Vagina (tissue), 2 donors: ENCODE measurements at places on chromosomes 6 and 20.

GRCh38 chr6:43420012-43420709, 7.2 kb upstream of the ABCC10 start:
- no peak for DNase-seq

DNA sequence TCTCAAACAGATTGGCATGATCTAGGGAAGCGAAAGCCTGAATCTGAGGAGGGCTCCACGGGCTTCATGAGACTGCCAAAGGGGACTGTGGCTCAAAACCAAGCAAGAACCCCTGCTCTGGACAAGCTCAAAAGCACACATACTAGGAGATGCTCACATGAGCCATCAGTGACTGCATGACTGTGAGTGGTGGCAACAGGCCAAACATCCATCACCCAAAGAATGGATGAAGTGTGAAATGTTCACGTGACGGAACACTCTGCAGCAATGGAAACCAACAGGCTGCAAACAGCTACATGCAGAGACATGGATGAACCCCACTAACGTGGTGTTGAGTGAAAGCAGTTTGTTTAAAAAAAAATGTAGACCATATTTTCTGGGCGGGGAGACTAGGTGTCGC, 136.3 kb downstream of the PREX1 start:
- no peak for DNase-seq

DNA sequence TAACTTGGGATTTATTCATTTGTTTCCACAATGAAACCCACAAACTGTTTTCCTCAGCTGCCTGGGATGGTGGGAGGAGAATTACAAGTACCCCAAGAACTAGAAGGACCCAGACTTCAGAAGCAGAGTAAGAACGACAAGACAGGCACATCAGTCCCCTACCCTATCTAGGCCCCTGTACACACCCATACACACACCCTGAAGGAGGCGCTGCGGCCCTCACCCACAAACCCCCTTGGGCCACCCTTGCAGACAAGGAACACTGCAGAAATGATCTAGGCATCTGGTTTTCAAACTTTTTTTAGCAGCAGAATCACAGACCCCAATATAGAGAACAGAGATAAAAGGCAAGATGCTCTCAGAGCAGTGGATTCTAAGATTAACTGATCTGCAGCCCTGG, 55.0 kb downstream of the TRERF1 start:
- no peak for DNase-seq

DNA sequence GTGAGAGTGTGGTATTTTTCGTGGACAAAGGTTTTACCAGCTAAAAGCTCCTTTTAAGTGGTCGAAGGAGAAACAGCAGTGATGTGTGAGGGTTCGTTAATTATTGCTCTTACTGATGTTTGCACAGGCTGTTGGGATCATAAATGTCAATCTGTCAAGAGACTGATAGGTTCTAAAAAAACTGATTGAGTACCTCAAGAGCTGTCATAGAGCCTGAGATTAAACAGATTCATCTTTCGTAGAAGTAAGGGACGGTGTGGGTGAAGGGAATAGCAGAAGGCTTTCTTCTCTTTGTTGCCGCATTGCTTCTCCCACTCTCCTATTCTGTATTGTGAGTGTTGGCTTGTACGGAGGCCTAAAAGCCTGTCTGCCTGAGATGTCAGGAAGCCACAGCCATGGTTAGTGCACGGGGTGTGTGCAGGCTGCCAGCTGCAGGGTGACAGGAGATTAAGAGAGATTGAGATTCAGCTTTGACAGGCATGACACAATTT, 291.0 kb downstream of the ZFAND3 start:
- DNase-seq = no peak

- DNase-seq = no peak
Measured at GRCh38 chr20:44196271-44196670, 9.3 kb upstream of the JPH2 start.

DNA sequence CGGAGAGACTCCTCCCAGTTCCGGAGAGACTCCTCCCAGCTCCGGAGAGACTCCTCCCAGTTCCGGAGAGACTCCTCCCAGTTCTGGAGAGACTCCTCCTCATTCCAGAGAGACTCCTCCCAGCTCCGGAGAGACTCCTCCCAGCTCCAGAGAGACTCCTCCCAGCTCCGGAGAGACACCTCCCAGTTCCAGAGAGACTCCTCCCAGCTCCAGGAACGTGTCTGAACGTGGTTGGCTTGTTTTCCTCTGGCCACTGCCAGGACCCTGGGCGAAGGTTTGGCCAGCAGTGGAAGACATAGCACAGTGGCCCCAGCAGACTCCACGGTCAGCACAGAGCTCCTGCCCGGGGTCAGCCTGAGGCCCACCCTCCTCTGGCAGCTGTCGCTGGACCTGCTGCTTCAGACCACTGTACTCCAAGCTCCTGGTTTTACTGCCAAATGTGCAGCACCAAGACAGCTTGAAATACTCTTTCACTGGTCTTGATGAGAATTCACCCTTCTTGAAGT, 122.3 kb upstream of the AFDN start:
- DNase-seq = no peak

GRCh38 chr20:20992686-20993360, 113.3 kb downstream of the LINC00237 start:
- DNase-seq = no peak

DNA sequence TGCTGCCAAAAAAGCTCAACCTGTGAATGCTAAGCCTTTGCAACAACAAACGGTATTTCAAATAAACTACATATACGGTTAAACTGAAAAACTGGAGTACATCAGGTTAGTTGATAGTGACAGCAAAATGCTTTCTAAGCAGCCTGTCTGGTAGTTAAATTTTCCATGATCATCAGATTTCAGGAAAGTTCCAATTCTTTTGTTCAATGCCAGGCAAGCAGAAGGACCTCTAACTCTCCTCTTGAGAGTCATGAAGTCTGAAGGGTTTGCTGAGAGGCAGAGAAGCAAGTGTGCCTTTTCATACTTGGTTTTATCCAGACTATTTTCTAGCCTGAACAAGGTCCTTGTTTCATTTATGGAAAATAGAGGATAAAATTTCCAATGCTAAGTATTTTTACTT, 4.5 kb downstream of the FLRT3 start:
- DNase-seq = no peak

GRCh38 chr6:21406316-21406715, 187.2 kb upstream of the SOX4 start:
- no peak for DNase-seq

DNA sequence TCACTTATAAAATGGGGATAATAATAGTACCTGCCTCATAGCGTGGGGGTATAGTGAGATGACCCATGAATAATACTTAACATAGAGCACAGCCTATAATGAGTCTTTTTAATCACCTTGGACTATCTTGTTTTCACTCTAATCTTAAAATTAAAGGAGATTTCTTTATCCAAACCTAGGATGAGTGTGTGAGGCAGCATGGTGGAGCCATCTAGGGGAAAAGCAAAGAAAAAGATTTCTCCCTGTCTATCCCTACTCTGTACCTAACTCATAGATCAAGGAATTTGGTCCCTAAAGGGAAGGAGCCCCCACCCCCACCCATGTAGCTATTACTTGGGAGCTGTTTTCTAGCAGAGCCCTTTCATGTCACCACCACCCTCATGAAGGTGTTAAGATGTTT, 45.2 kb upstream of the PAK5 start:
- no peak for DNase-seq

DNA sequence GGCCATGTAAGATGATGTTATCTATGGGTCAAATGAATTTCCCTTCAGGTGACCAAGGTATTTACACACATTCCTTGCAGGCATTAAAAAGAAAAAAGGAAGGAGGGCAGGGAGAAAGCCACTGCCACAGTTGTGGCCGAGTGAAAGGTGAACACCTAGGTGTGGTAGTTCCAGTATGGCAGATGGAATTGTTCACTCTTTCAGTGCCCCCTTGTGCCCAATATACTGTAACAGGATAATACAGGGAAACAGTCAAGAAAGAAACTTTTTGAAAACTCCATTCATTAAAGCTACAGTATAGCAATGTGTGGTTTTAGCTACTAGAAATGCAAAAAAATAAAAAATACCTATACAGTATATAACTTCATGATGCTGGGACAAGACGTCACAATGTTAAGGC, 52.1 kb downstream of the BMP2 start:
- DNase-seq = no peak

DNA sequence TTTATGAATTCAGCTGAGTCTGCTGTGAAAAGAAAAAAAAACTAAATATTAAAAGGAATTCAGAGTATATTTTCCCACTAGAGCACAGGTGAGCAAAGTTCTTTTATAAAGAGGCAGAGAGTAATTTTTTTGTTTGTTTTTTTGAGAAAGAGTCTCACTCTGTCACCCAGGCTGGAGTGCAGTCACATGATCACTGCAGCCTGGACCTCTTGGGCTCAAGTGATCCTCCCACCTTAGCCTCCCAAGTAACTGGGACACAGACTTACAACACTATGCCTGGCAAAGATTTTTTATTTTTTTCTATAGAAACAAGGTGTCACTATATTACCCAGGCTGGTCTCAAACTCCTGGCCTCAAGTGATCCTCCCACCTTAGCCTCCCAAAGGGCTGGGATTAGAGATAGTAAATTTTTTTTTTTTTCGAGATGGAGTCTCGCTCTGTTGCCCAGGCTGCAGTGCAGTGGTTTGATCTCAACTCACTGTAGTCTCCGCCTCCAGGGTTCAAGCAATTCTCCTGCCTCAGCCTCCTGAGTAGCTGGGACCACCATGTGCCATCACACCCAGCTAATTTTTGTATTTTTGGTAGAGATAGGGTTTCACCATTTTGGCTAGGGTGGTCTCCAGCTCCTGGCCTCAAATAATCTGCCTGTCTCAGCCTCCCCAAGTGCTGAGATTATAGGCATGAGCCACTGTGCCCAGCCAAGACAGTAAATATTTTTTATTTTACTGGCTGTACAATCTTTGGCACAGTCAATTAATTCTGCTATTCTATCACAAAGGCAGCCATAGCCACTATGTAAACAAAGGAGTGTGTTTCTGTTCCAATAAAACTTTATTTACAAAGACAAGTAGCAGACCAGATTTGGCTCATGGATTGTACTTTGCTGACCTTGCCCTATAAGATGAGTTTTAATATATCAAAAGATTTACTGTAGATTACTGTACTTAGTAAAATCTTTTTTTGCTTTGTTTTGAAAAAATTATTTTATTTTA, 14.5 kb upstream of the B4GALT5 start:
- DNase-seq = no peak

DNA sequence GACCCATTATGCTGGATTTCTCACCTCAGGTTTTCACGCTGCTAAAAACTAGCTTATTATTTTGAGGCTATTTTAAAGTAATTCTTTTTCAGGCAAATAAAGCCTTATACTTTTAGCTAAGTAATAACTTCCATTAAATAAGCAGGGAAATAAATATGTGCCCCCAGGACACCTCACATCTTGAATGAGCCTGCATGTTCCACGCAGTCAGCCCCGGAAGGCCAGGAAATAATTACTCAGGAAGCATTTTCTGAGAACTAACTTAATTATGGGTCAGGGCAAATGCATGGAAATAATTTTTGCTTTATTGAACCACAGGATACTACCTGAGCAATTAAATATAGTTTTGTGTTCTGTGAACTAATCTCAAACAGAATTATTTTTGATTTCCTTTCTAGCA, 41.1 kb downstream of the STX7 start:
- no peak for DNase-seq

DNA sequence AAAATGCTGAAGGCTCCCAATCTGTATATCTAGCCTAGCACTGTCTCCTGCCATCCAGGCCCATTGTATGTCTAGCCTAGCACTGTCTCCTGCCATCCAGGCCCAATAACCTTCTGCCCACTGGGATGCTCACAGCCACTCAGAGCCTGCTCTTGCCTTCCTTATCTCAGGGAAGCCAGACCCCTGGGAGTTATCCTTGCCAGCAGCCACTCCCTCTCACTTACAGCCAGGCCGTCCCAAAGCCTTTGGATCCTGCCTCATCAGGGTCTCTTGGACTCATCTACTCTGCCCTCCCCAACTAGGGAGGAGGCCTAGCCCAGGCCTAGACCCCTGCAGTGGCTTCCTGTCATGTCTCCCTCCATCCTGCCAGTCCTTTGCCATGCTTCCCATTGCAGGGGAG, 37.3 kb downstream of the KIF3B start:
- DNase-seq = no peak

- no peak for DNase-seq
Measured at GRCh38 chr6:51613558-51613957, 473.9 kb downstream of the PKHD1 start.

DNA sequence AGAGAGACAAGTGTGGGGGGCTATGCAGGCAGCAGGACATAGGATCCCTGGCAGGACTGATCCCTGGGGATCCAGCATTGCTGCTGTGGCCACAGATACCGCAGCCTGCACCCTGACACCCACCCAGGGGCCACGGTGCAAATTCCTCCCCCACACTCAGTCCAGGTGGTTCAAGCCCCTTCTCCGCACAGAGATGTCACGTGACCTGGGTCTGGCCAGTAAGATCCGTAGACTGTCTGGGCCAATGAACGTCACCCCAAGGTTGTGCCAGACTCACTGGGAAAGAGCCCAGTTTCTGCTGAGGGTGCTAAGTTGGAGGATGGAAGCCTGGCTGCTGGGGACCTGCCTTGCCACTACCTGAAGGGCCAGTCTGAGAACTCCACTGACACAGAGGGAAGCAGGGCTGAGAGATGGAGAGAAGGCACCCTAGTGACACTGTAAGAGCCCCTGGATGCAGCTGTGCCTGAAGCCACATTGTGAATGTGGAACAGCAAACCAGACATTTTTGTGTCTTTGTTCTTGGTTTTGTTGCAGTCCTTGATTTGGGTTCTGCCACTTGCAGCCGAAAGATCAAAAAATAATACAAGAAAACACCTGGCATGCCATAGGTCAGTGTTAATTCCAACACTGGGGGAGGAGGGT, 228.6 kb downstream of the PREX1 start:
- no peak for DNase-seq

DNA sequence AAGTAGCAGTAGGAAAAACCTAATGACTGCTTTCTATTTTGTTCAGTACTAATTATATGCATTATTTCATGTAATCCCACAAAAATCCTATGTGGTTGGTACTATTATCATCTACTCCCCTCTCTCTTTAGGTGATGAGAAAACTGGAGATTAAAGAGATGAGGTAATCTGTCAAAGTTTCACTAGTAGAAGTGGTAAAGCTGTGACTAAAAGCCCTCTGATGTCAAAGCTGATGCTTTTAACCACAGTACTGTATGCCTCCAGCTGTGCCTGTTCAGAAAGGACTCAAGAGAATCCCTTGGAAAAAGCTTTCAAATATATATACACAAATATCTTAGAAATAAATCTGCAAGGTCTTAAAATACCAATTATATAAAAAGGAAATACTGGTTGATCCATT, 38.0 kb downstream of the PHIP start:
- DNase-seq = no peak

DNA sequence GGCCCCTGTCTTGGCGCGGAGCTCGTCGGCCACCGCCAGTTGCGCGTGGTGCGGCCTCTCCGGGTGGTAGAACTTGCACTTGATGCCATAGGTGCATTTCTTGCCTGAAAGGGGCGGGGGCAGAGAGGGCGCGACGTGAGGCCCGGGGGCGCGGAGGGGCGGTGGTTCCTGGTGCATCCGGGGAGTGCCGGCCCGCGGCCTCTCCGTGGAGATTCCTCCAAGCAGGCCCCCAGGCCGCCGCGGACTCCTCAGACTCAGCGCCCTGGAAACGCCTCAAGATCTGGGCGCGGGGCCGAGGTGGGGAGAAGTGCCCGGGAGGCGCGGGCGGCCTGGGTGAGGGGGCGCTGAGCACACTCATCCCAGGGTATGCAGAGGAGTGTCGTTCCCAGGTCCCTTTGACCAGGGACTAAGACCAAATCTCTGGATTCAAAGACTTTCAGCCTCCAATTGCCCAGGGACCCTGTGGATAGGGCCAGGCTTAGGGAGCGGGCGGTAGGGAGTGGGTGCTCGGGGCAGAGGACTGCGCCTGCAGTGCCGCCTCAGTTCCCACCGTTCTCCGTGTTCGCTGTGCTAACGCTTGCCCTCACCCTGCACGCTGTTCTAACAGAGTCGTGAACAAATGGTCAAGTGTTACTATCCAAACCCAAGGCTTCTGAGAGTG, 33.3 kb downstream of the ZC3H12D start:
- DNase-seq = no peak

- DNase-seq = no peak
Measured at GRCh38 chr6:21593927-21594415, 420 bp downstream of the SOX4 start.
